ENCODE measurements at places on chromosomes 2 and 18. TPM values are rescaled to one million over a fixed set of nuclear protein-coding genes. Genes with fewer than 3 reads are reported as not detected.

- no peak for DNase-seq
- peak overlapping the region; percentile 91 for H3K27ac ChIP-seq
- H3K36me3 ChIP-seq = no peaks in the 10 kb centered on the region
- H3K4me1 ChIP-seq = peaks cover 25% of the 10 kb centered on the region
- H3K4me3 ChIP-seq = no peak overlapping the region
- H3K27me3 ChIP-seq = no peaks in the 10 kb centered on the region
Observed at GRCh38 chr2:50995610-50996009, 36.3 kb downstream of the NRXN1 start.

DNA sequence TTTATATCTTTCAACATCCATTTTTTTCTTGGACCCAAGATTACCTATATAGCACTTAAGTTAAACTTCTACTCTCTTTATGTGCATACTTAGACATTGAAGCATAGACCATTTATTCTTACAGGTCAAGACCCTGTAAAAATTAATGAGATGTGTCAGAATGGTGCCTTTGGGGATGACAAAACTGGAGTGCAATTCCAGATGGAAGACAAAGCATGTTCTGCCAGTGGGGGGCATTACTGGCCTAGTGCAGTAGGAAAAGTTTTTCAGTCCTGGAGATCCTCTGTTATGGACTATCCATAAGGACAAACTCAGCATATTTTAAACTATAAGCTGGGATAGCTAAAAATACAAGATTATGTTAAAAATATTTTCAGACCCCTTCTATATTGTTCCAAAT, 57.8 kb upstream of the MMADHC start:
- no peaks in the 10 kb centered on the region for H3K36me3 ChIP-seq
- no peaks in the 10 kb centered on the region for H3K4me1 ChIP-seq
- no peak for DNase-seq
- H3K4me3 ChIP-seq = no peak overlapping the region
- H3K27me3 ChIP-seq = no peaks in the 10 kb centered on the region
- H3K27ac ChIP-seq = no peak overlapping the region

- no peaks in the 10 kb centered on the region for H3K27me3 ChIP-seq
- peaks cover 11% of the 10 kb centered on the region for H3K4me1 ChIP-seq
- H3K4me3 ChIP-seq = no peak overlapping the region
- no peak for DNase-seq
- H3K36me3 ChIP-seq = no peaks in the 10 kb centered on the region
Observed at GRCh38 chr2:48126162-48126561, 219.9 kb upstream of the FBXO11 start.

- H3K27ac ChIP-seq = no peak overlapping the region
- H3K4me1 ChIP-seq = peaks cover 15% of the 10 kb centered on the region
- DNase-seq = no peak
- no peak overlapping the region for H3K4me3 ChIP-seq
- no peaks in the 10 kb centered on the region for H3K36me3 ChIP-seq
- H3K27me3 ChIP-seq = peaks cover 46% of the 10 kb centered on the region
Observed at GRCh38 chr2:169358016-169358415, 4.3 kb downstream of the LRP2 start.

DNA sequence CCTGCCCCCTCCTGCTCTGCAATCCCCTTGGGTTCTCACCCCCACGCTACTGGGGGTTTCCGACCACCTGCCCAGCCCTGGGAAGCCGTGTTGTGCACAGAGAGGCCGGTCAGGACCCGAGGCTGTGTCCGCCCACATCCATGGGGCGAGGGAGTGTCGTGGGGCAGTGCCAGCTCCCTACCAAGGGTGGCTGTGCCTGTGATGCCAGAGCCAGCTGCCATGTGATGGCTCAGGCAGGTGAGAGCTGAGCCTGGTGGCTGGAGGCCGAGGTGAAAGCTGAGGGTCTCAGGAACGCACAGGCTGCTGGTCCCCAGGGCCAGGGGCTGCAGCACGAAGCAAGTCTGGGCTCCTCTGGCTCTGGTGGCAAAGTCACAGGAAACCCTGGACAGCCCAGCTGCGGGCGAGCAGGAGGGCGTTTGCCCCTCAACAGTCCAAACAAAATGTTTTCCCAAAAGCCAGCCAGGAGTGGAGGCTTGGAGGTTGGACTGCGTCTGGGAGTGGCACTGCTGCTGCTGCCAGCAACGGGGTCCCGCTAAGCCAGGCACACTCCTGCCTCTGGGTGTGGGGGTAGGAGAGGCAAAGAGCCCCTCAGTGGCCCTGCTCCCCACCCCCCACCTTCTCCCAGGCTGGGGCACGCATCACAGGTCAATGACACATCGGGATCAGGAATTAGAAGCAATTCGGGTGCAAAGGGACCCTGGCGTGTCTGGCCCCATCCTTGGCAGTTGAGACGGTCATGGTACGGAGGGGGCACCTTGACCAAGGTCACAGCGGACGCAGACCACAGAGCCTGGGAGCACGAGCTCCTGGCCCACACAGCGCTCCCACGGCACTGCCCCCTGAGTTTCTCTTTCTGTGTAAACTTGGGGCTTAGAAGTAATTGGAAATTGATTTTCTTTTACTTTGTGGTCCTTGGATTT, 72.4 kb upstream of the GPC1 start:
- no peak overlapping the region for H3K4me3 ChIP-seq
- no peak for DNase-seq
- H3K36me3 ChIP-seq = no peaks in the 10 kb centered on the region
- no peaks in the 10 kb centered on the region for H3K4me1 ChIP-seq
- H3K27ac ChIP-seq = no peak overlapping the region

DNA sequence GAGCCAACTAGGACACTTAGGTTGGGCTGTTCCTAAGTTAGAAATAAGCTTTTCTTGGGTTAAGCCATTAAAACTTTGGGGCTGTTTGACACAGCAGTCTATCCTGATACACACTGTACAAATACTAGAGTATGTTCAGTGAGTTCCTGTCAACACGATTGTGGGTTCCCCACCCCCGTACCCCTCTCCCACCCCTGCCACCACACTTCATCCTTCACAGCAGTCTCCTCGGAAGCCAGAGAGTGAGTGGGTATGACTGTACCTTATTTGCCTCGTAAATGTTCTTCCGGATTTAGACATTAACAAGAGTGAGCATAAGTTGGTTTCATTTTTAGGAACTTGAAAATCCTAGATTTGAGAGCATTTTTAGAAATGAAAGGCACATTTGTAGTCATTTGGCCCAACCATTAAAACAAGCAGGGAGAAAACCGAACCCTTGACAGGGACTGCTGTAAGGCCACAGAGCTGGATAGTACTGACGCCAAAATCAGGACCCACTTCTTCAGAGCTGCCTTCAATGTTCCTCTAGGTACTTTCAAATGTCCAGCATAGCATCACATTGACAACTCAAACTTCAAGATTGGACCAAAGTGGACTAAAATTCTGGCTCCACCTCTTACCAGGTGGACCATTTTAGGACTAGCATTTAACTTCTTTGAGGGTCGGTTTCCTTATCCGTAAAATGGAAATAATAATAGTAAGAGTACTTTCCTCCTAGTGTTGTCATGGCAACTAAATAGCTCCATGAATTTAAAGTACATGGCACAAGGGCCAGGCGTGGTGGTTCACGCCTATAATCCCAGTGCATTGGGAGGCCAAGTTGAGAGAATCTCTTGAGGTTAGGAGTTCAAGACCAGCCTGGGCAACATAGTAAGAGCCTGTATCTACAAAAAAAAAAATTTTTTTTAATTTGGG, 166.3 kb upstream of the SERTAD2 start:
- DNase-seq = no peak
- no peak overlapping the region for H3K4me3 ChIP-seq
- no peaks in the 10 kb centered on the region for H3K36me3 ChIP-seq
- H3K27ac ChIP-seq = peak overlapping the region; percentile 37

The SPDYA gene
- total RNA-seq = 4.9 TPM

The HDLBP gene
- 324 TPM for total RNA-seq

The CFC1 gene
- not detected for total RNA-seq
